ENCODE measurements at places on chromosomes 2 and 18. TPM values are rescaled to one million over a fixed set of nuclear protein-coding genes. Genes with fewer than 3 reads are reported as not detected.

DNA sequence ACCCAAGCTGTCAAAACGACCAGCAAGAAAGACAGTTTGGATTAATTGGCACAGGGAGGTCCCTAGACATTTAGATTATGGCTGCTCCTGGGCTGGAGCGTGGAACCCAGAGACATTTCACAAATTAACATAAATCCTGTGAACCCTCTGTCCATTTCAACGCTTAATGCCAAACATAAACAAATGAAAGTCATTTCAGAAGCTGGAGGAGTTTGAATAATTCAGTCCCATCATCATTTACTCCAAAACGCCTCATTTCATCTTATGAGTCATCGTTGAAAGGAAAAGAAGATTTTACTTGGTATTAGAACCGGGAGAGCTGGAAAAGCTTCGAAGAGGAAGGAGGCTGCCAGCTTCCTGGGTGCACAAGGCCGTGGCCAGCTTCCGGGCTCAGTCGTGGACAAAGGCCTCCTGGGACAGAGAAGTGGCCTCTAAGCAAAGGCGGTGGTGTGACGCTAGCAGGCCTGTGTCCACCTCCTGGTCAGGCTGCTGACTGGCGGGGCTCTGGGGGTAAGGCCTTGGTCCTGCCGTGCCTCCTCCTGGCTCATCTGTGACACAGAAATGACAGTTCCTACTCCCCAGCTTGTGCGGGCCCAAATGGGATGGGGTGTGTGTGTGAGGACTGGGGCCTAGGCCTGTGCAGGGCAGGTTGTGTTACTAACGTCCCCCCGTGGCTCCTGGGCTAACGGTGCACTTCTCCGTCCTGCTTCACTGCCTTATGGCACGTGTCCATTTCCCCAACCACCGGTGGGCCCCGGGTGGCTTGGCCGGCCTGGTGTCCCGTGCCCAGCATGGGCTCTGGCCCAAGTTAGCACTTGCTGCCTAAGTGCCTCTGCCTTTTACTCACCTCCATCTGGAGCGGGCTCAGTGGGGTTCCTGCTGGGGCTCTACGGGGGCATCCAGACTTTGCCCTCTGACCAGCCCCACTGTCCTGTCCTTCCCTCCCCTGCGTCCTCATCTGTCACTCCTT, 71.6 kb downstream of the RRM2 start:
- no peak overlapping the region for H3K4me3 ChIP-seq
- no peaks in the 10 kb centered on the region for H3K36me3 ChIP-seq
- H3K27ac ChIP-seq, result no peak overlapping the region
- no peaks in the 10 kb centered on the region for H3K27me3 ChIP-seq
- DNase-seq, result no peak
- no peaks in the 10 kb centered on the region for H3K4me1 ChIP-seq

- H3K4me3 ChIP-seq, result no peak overlapping the region
- no peak for DNase-seq
- H3K27ac ChIP-seq, result no peak overlapping the region
- no peaks in the 10 kb centered on the region for H3K27me3 ChIP-seq
- H3K36me3 ChIP-seq, result no peaks in the 10 kb centered on the region
- H3K4me1 ChIP-seq, result peaks cover 8% of the 10 kb centered on the region
Observed at GRCh38 chr2:9251154-9252001, 44.8 kb downstream of the ASAP2 start.

- no peaks in the 10 kb centered on the region for H3K4me1 ChIP-seq
- H3K27ac ChIP-seq, result no peak overlapping the region
- H3K36me3 ChIP-seq, result no peaks in the 10 kb centered on the region
- H3K4me3 ChIP-seq, result no peak overlapping the region
Observed at GRCh38 chr18:78183815-78184214, 795.8 kb upstream of the SALL3 start.

- no peaks in the 10 kb centered on the region for H3K4me1 ChIP-seq
- H3K27ac ChIP-seq, result no peak overlapping the region
- DNase-seq, result no peak
Observed at GRCh38 chr2:223771475-223771874, 65.9 kb downstream of the AP1S3 start.

DNA sequence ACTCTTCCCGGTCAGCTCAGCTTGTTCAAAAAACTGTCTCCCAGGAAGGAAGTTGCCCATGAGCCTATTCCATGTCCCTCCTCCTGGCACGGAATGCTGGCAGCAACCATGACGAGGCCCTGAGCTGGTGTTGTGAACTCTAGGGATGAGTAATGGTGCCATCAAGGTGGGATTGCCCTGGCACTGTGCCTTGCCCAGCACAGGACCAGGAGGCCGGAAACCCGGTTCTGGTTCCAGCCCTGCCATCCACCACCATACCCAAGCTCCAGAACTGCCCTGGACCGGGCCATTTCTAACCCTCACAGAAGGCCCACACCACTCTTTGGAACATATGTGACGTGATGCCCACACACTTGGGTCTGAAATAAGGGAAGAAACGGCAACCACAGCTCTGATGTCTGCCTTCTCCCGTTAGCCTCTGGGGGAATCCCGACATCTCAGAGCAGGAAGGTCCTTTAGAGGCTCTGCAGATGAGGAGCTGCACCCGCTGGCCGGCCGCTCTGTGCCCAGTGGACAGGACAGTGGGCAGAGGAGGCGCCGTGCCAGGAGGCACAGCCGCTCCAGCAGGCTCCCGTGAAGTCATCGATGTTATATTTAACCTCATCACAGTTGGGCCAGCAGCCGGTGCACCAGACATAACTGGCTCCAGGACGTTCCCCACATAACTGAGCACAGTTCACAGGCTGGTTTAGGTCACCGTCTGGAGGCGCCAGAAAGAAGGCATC, 462.1 kb upstream of the ID2 start:
- no peaks in the 10 kb centered on the region for H3K27me3 ChIP-seq
- no peaks in the 10 kb centered on the region for H3K36me3 ChIP-seq
- H3K4me1 ChIP-seq, result peaks cover 6% of the 10 kb centered on the region
- DNase-seq, result no peak

GRCh38 chr2:64081046-64081445, 61.8 kb upstream of the VPS54 start:
- no peaks in the 10 kb centered on the region for H3K27me3 ChIP-seq
- no peak overlapping the region for H3K4me3 ChIP-seq
- no peaks in the 10 kb centered on the region for H3K36me3 ChIP-seq
- DNase-seq, result no peak

- no peaks in the 10 kb centered on the region for H3K4me1 ChIP-seq
- H3K27me3 ChIP-seq, result no peaks in the 10 kb centered on the region
- no peak overlapping the region for H3K27ac ChIP-seq
- no peaks in the 10 kb centered on the region for H3K36me3 ChIP-seq
Observed at GRCh38 chr18:75346671-75347070, 80.8 kb downstream of the SMIM21 start.

GRCh38 chr18:25351280-25351775, 638 bp downstream of the ZNF521 start:
- no peaks in the 10 kb centered on the region for H3K36me3 ChIP-seq
- peaks cover 7% of the 10 kb centered on the region for H3K27me3 ChIP-seq
- no peak for DNase-seq
- H3K4me1 ChIP-seq, result peaks cover 13% of the 10 kb centered on the region
- peak overlapping the region; percentile 86 for H3K4me3 ChIP-seq

DNA sequence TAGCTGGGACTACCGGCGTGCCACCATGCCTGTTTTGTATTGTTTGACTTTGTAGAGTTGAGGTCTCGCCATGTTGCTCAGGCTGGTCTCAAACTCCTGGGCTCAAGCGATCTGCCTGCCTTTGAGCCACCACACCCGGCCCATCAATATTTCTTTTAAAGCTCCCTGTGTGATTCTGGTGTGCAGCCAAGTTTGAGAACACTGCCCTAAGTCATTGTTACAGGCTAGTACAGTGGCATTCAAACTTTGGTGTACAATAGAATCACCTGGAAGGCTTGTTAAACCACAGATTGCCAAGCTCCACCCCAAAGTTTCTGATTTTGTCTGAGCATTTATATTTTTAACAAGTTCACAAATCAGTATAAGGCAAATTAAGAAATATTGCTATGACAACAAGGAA, 99.9 kb downstream of the RBBP8 start:
- no peaks in the 10 kb centered on the region for H3K36me3 ChIP-seq
- no peak for DNase-seq
- no peaks in the 10 kb centered on the region for H3K27me3 ChIP-seq
- no peaks in the 10 kb centered on the region for H3K4me1 ChIP-seq
- H3K27ac ChIP-seq, result no peak overlapping the region

- no peak overlapping the region for H3K4me3 ChIP-seq
- DNase-seq, result no peak
- H3K4me1 ChIP-seq, result no peaks in the 10 kb centered on the region
- no peaks in the 10 kb centered on the region for H3K36me3 ChIP-seq
Observed at GRCh38 chr2:111251711-111252110, 131.0 kb downstream of the BCL2L11 start.

DNA sequence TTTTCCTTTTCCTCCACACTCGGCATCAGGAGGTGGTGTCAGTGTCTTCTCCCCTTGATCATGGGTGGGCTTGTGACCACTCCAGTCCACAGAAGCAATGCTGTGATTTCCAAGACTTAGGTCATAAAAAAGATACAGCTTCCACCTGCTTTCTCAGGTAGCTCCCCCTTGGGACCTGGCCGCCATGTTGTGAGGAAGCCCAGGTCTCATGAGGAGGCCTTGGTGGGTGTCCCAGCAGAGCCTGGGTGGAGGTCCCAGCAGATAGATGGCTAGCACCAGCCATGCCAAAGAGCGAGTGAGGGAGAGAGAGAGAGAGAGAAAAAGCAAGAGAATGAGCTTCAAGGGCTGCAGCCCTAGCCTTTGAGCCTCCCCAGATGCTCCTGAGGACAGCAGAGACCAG, 16.0 kb downstream of the SLC66A2 start:
- H3K27me3 ChIP-seq, result no peaks in the 10 kb centered on the region
- DNase-seq, result no peak
- H3K4me3 ChIP-seq, result no peak overlapping the region
- H3K36me3 ChIP-seq, result peaks cover 5% of the 10 kb centered on the region

DNA sequence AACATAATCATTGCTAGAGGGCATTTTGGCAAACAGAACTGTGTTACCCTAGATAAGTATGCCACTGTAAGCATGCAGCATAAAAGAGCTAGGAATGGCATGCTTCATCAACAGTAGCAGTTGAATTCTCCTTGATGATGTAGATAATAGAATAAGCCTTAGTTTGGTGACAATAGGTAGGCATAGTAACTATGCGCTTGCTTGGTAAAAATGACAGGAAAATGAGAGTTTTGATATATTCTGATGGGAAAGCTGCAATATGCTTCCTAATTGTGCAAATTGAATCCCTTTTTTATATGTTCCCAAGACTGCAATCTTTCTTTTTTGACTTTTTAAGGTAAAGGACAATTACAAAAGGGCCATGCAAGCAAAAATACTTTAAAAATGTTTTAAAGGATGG, 930.9 kb upstream of the FAM98A start:
- no peak for DNase-seq
- no peaks in the 10 kb centered on the region for H3K27me3 ChIP-seq
- no peak overlapping the region for H3K27ac ChIP-seq
- H3K36me3 ChIP-seq, result no peaks in the 10 kb centered on the region
- no peak overlapping the region for H3K4me3 ChIP-seq

DNA sequence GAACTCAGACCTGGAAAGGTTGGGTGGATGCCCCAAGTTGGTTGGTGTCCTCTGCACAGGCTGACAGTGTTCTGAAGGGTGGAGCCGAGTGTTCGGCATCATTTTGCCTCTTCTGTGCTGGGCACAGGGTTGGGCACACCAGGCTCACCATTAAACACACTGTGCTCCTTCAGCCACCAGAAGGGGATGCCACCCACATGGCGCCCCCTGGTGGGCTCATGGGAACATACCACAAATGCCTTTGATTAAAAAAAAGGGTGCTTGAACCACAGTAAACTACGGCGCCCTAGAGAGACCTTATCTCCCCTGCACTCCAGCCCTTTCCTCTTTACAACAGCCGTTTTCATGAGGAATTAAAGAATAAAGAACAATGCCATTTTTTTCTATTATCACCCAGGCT, 89.4 kb downstream of the CELF4 start:
- no peak overlapping the region for H3K4me3 ChIP-seq
- DNase-seq, result peak; percentile 37
- no peaks in the 10 kb centered on the region for H3K4me1 ChIP-seq
- H3K27ac ChIP-seq, result no peak overlapping the region
- H3K36me3 ChIP-seq, result no peaks in the 10 kb centered on the region

Gene ACAA2
- total RNA-seq, result 674 TPM

Gene DOCK10
- total RNA-seq, result 12.1 TPM

Gene TUBA4A
- 16.2 TPM for total RNA-seq
